Myometrial cell (primary cell): ENCODE measurements at places on chromosomes 6 and 20. TPM values are rescaled to one million over a fixed set of nuclear protein-coding genes. Genes with fewer than 3 reads are reported as not detected.

MAS1 gene
- not detected in 2 replicates for total RNA-seq

C20orf141 gene
- not detected in 2 replicates for total RNA-seq

DEFB118 gene
- not detected in 2 replicates for total RNA-seq

VGLL2 gene
- total RNA-seq = not detected in 2 replicates

HNF4A gene
- not detected in 2 replicates for total RNA-seq

QKI gene
- total RNA-seq = 76.4 and 88.1 TPM in 2 replicates

KPNA5 gene
- total RNA-seq = 4.0 and 4.1 TPM in 2 replicates

ZNF391 gene
- 1.2 and 3.4 TPM in 2 replicates for total RNA-seq

KCNK5 gene
- not detected in 2 replicates for total RNA-seq

PRDM13 gene
- total RNA-seq = not detected in 2 replicates

EPPIN gene
- total RNA-seq = not detected in 2 replicates

FUT9 gene
- total RNA-seq = not detected in 2 replicates

TRIM10 gene
- total RNA-seq = not detected in 2 replicates

FERMT1 gene
- 6.6 and 7.5 TPM in 2 replicates for total RNA-seq

THBS2 gene
- total RNA-seq = 483 and 502 TPM in 2 replicates

PAQR8 gene
- total RNA-seq = 3.7 and 5.5 TPM in 2 replicates

MLIP gene
- not detected in 2 replicates for total RNA-seq

TINAG gene
- not detected in 2 replicates for total RNA-seq

NRN1 gene
- not detected in 2 replicates for total RNA-seq

HLA-C gene
- 479 and 546 TPM in 2 replicates for total RNA-seq

FARS2 gene
- 18.4 and 19.6 TPM in 2 replicates for total RNA-seq

ENPP5 gene
- total RNA-seq = not detected in 2 replicates

ADA gene
- 9.0 and 9.8 TPM in 2 replicates for total RNA-seq

PRR18 gene
- not detected in 2 replicates for total RNA-seq

MARCKS gene
- total RNA-seq = 57.1 and 60.3 TPM in 2 replicates

SPATS1 gene
- not detected in 2 replicates for total RNA-seq
